T-cell (primary cell): ENCODE measurements at places on chromosomes 5 and 9. TPM values are rescaled to one million over a fixed set of nuclear protein-coding genes. Genes with fewer than 3 reads are reported as not detected.

The ADRB2 gene
- total RNA-seq, result 7.2 TPM

The PCDHGB7 gene
- total RNA-seq, result 0.20 TPM

The SHISAL2B gene
- not detected for total RNA-seq

The NR4A3 gene
- 45.0 TPM for total RNA-seq

The SLC6A3 gene
- total RNA-seq, result not detected

The ANKRD18A gene
- total RNA-seq, result 1.2 TPM

The BSPRY gene
- 0.35 TPM for total RNA-seq

The PCSK1 gene
- total RNA-seq, result not detected

The RNF183 gene
- not detected for total RNA-seq

The RLN2 gene
- 0.86 TPM for total RNA-seq

The SLC1A3 gene
- total RNA-seq, result 0.23 TPM

The ADAMTS16 gene
- total RNA-seq, result 0.09 TPM

The ACTBL2 gene
- not detected for total RNA-seq

The SLC36A1 gene
- total RNA-seq, result 5.5 TPM

The PCDHB5 gene
- total RNA-seq, result not detected

The KIF4B gene
- total RNA-seq, result not detected
